ENCODE measurements at places on chromosomes 6 and 20.

DNA sequence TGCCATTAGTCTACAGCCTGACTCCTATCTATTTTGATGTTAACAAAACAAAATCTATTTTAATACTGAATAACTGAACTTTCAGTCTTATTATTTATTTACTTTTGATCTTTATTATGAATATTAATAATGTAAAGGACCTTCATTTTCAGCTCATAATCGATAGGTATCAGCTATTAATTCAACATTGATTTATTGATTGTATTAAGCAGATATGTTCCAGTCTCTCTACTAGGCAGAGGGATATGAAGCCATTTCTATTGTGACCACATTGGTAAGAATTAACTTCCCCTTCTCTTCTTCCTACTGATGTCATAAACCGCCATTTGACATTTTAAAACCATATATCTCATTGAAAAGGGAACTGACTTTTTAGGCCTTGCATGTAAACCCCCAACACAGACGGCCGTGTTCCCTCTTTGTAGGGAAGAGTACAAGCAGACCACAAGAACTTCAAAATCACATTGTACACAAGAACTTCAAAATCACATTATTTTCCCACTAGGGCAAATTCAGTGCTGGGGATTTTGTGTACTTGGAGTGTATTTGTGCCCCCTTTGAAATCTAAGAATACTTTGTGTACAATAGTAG is 69.5 kb upstream of the FABP7 start:
- no peak for DNase-seq

GRCh38 chr20:50041246-50041873 is 58.6 kb downstream of the SNAI1 start:
- no peak for DNase-seq

- no peak for DNase-seq
These were observed 37.4 kb downstream of the KIAA1755 start for GRCh38 chr20:38222923-38223742.

DNA sequence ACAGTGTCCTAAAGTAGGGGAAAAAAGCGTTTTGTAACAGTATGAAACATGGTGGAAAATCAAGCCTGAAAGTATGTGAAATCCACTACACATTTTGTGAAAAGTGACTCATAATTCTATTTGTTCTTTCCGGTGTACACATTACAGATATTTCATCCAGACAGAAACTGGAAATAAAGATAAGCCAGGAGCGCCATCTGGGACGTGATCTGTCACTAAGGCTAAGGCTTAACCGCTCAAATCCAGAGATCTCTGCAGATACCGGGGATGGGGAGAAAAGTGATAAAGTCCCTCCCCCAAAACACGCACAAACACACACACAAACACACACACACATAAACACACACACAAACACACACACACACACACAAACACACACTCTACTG is 26.6 kb upstream of the SRSF6 start:
- DNase-seq = no peak

DNA sequence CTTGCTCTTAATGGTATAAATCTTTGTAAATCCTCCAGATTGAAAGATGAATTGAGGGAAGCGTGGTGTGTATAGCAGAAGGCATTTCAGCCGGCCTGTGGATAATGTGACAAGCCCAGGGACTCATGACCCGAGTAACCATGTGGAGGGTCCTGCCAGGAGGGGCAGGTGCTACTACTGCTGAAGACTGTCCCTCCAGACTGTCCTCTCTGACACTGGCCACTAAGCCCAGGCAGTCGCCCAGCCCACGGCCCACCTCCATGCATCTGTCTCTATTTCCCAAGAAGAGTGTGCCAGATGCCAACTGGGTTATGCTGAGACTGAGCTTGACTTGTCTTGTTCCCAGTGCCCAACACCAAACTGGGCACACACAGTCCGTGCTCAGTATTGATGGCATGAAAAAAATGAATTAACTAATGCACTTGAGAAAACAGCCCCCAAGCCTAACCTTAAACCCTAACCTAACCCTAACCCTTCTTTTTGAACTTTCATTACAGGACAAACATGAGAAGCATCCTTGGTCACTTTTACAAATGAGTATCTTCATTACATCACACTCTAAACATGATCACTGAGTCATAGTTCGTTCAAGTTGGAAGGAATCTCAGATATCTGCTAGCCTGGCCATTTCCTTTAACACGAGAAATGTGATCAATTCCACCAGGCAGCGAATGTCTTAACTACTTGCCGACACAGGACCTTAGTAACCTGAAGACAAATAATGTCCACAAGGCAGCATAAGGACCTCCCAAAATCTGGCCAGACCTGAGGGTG is 182.2 kb upstream of the RREB1 start:
- no peak for DNase-seq

DNA sequence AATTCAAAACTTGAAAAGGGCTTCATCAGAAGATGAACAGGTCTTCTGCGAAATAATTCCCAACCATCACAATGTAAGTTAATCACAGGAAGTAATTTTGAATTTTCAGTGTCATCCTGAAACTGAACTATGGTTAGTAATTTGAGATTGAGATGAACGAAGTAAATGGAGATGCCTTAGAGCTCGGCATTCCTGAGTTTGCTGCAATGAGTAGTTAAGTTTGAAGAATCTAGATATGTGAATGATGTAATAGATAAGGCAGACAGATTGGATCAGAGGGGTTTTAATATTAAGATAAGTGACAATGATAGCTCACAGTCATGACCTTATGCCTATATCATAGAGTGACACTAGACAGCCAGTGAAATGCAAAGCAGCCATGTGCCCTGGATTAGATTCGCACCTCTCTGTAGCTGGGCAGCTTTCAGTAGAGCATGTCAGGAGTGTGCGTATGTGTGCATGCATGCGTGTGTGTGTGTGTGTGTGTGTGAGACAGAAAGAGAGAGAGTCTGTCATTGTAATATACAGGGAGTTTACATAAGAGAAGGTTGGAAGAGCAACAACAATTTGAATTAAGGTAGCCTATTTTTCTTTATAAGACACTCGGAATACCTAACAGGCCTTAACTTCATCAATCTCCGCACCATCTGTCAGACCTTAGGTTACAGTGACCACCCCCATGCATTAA is 233.0 kb downstream of the GMPR start:
- no peak for DNase-seq

DNA sequence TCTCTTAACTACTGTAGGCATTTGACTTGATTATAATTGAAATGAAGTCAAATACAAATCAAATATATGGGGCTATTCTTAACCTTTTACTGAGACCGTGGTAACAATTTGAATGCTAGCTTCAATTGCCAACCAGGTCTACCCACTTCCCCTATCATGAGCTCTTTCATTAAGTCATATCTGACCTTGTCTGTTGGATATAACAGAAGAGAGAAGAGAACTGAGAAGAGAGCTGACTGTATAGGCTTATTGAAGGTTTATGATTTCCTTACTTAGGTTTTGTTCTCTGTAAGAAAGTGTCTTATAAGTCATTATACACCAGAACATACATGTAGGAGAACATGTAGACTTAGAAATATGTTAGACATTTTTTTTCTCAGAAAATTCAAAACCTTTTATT is 549.4 kb downstream of the COL12A1 start:
- DNase-seq = no peak

DNA sequence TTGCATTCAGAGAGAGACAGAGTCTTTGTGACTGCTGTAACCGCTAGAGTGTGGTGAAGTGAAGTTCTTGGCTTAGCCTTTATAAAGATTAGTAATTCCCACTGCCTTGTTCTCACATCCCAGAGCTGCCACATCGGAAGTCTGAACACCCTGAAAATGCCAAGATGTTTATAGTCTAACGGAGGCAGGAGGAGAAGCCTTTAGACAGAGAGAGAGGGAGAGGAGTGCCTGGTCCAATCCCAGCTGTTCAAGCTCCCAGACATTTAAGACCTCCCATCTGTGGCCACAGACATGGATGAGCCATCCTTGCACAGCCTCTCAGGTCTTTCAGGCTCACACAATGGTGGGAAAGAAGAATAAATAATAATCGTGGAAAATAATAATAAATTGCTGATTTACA is 1422.8 kb upstream of the EYS start:
- DNase-seq = no peak

- DNase-seq = no peak
These were observed 139.5 kb downstream of the BCAS1 start for GRCh38 chr20:53930651-53931504.

GRCh38 chr6:113356139-113356538 is 501.0 kb upstream of the MARCKS start:
- no peak for DNase-seq

- no peak for DNase-seq
These were observed at the start of gene SIRPG for GRCh38 chr20:1657556-1658334. SIRPG (minus strand) TSS chr20:1657779; CDS start chr20:1657714, 65 bp downstream.

DNA sequence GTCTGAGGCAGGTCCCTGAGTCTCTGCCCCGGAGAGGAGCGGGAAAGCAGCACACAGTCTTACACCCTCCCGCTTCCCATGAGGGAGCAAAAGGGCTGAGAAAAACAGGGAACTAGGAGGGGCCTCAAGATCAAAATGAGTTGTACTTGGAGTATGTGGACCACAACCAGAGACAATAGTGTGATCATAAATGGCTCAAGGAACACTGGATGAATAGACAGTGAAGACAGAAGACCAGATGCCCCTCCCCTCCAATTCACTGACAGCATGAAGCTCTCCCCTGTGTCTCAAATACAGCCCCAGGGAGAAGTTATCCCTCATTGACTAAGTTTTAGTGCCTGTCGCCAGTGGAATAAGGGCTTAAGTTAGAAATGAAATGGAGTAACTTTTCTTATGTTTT is 191.0 kb downstream of the TFAP2A start:
- DNase-seq = no peak

DNA sequence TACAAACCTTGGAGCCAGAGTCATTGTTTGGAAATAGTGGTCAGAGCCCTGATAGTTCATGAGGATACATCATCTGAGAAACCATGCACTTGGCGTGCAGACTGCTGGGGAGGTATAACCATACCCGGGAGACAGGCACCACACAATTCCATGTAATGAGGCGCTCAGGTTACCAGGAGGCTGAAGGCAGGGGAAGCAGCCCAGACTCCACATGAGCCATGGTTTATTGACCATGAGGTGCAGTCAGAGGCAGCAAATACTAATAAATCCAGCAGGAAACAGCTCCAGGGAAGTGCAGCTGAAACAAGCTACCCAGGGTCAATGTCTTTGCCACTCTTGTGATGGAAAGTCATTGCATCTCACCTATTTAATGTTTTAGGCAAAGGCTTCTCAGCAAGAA is 156.0 kb downstream of the TBC1D7 start:
- no peak for DNase-seq

DNA sequence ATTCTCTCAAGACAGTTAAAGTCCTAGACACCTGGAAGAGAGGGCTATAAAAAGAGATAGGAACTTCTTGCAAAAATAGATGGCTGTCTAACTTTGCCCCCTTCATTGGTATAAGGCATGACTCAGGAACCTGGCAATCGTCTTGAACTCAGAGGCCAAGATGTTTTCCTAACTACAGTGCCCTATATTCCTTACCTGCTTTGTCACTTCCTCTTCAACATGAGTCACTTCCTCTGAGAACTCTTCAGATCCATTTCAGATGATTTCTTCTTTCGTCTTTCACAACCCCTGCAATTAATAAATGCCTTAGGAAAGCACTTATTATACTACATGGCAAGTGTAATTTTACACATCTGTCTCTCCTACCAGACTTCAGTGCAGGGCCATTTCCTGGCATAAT is 83.5 kb downstream of the HAO1 start:
- no peak for DNase-seq

GRCh38 chr6:146433881-146434731 is 109.5 kb upstream of the RAB32 start:
- no peak for DNase-seq

DNA sequence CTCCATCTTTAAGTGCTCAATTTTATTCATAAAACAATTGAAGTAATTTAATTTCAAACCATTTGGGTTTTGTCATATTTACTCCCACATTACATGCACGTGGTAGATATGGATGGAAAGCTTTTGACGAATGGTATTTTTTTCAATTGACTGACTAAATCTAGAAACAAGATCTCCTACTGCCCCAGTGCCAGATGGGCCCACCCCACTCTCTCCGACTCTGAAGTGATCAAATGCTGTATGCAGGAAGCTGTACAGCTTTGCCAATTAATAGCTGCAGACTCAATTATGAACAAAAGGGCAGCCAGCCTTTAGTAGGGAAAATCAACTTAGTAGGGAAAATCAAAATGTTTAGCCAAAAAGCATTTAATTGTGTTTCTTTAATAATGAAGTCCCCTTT is 46.2 kb downstream of the PACRG start:
- no peak for DNase-seq

- no peak for DNase-seq
These were observed 49.3 kb downstream of the RALY start for GRCh38 chr20:34043025-34043424.

- no peak for DNase-seq
These were observed 232.4 kb upstream of the FOXQ1 start for GRCh38 chr6:1079525-1079924.

DNA sequence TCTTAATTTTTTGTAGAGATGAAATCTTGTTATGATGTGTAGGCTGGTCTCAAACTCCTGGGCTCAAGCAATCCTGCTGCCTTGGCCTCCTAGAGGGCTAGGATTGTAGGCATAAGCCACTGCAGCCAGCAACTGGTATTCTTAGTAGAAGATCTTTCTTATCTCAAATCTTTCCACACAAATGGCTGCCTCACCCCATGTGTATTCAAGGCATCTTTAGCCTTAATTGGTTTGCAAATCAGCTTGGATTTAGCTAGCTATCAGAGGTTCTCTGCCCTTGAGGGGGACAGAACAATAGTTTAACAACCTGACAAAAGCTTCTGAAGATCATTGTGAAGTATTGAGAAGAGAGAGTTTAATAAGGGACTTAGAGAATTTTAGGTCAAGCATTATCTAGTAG is 17.9 kb upstream of the ABRACL start:
- DNase-seq = no peak

DNA sequence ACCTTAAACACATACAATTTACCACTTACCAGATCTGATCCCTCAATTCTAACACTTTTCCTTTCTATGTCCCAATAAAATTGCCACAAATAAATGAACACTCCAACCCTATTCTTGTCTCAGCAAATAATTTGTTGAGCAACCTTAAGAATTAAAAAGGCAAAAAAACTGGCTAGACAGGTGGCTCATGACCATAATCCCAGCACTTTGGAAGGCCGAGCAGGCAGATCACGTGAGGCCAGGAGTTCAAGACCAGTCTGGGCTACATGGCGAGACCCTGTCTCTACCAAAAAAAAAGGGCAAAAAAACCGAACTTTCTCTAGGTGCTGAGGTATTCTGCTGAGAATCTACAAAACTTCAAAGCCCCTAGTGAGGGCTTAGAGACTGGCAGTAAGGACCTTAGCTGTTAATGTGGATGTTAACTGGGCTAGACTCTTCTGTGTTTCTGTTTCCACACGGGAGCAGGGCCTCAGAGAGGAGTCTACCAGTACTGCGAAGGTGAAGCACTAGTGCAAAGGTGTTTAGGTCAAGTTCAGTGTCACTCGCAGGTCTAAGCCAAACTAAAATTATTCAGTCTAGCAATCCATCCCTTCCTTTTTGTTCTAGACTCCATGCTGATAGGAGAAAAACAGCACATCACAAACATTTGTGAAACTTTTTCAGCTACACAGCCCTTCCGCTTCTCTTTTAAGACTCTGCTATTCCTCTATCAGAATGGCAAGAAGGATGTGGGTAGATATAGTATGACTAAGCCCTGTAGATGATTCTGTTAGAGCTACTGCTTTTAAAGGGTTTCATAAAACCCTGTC is 2.6 kb downstream of the FASTKD5 start:
- DNase-seq = no peak

Data from stimulated activated CD4-positive, alpha-beta T cell treated with anti-CD3 and anti-CD28 coated beads, Interleukin-1b, Interleukin-23, amount 100 ng/mL, for 1 hour (primary cell).